ENCODE measurements at places on chromosomes 5 and 9.

DNA sequence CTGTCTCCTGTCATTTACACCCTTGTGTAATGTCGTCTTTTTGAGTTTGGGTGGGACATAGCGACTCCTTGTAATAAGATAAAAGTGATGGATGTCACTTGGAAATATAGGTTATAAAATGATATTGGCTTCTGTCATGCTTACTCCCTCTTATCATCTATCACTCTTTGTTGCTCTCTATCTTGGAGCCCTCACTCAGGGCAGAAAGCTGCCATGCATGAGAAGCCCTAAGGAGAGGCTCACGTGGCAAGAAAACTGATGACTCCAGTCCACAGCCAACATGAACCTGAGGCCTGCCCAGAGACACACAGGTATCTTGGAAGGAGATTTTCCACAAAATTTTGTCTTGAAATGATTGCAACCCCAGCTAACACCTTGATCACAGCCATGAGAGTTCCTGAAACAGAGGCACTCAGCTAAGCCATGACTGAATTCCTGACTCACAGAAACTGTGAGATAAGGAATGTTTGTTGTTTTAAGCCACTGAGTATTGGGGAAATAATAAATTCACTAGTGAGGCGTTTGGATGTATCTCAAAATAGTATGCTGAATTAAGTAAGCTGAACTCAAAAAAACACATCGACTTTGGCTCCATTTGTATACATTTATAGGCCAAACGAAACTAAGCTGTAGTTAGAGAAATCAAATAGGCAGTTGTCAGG is 216.7 kb downstream of the CDH18 start:
- no peak for DNase-seq

- no peak for DNase-seq
Measured at GRCh38 chr9:28668158-28668557, 1094.9 kb upstream of the C9orf72 start.

GRCh38 chr9:130459941-130460669 is 15.3 kb downstream of the ASS1 start:
- DNase-seq = no peak

DNA sequence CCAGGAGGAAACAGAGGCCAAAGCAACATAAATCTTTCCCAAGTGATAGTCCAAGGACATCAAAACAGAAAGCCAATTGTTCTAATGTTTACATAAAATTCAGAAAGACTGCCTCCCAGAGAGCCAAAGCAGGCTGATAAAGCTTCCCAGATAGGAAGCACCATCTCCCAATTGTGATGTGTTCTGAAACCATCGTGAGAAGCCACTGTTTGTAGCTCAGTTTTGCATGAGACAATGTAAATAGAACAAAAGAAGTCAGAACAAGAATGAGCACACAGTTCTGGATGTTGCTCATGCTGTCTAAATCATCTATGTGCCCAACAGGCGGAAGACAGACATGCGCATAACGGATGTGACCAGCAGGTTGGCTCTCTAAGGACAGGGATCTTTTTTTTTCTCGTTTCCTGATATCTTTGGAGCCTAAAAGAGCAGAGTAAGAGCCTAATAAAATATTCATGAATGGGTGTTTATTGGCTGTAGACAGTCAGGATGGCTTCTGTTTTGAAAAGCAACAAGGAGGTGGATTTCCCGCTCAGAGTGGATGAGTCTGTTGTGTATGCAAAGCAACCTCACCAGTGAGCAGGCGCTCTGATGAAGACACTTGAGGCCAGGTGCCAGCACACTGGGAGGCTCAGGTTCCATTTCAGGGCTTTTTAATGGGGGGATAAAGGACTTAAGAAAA is 113.6 kb downstream of the GNA14 start:
- DNase-seq = no peak

DNA sequence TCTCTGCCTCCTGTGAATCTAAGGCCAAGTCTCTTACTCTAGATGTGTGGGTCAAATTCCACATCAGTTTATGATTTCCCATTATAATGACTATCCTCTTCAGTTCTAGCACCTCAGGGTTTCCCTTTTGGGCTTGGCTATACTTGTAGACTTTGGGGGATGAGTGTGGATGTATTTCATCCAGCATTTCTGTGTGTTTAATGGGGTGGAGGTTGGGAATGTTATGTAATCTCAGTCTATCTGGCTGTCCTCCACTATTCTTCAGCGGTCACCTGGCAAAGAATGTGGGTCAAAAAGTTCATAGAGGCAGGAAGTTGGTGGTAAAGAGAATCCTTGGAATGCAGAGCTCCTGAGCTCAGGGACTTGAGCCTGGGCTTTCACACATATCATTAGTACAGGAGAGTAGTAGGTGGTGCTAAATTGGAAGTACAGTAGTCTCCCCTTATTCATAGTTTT is 64.9 kb downstream of the CFAP95 start:
- DNase-seq = no peak

DNA sequence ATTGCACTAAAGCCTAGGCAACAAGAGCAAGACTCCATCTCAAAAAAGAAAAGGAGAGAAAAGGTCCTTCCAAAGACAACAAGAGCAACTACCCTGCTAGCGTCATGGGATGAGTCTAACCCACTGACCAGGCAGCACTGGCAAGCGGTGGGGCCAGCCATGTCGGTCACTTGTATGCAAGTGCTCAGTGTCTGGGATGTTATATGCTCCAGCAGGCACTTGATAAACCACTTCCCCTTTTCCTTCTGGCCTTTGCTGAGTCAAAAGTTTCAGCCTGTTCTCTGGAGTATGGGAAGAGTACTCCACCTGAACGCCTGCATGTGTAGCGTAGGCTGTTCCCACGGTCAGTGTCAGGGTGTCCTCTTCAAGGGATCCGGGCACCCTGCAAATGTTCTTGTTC is 9.2 kb upstream of the MXD3 start:
- no peak for DNase-seq

DNA sequence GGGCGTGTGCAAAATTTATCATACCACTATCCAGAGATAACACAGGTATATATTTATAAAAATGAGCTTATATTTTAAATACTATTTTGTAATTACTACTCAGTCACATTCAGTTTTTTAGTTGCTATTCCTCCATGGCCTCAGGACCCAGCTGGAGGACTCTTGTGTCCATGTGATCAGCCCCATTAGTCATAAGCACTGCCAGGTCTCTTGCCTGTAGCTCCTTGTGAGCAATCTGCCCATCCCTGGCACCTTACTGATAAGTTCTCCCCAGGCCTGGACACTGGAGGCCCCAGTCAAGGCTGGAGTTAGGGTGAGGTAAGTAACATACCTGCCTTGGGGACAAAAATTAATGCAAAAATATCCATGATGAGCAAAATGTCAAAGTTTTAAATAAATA is 29.5 kb upstream of the ADRB2 start:
- no peak for DNase-seq

- DNase-seq = no peak
Measured at GRCh38 chr9:70134360-70134759, 90.7 kb downstream of the MAMDC2 start.

DNA sequence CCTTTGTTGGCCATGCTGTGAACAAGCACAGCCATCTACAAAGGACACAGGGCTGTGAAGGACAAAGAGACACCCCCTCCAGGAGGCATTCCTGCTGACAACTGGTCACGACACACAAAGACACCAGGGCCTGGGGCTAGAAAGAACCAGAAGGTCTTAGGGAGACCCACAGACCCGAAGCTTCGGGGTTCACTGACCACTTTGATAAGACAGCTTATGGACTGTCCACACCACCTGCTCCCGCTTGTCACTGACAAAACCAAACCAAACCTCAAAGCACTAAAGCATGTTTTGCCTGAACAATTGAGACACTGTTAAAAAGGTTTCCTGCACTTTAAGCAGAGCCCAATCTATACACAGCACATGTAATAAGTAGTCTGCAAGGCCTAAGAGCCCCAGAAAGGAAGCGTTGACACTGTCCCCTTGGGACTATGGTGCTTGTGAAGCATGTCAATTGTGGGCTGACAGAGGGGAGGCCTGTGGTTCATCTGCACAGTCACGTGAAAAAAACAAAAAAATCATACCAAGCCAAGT is 185.0 kb downstream of the GAPVD1 start:
- no peak for DNase-seq

DNA sequence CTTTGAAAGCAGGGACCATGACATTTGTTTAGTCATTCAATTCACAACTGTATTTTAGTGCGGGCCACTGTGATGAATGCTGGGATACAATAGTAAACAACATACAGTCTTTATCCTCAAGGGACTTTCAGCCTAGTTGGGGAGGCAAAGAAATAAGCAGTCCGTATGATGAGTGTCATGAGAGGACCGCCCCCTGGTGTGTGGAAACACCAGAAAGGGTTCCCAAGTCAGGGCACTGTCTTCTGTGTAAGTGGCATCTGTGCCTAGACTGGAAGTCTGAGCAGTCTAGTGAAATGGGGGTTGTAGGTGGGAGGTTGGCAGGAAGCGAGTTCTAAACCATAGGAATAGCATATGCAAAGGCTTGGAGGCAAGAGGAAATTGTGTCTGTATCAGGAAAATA is 6.8 kb downstream of the C9orf43 start:
- DNase-seq = no peak

DNA sequence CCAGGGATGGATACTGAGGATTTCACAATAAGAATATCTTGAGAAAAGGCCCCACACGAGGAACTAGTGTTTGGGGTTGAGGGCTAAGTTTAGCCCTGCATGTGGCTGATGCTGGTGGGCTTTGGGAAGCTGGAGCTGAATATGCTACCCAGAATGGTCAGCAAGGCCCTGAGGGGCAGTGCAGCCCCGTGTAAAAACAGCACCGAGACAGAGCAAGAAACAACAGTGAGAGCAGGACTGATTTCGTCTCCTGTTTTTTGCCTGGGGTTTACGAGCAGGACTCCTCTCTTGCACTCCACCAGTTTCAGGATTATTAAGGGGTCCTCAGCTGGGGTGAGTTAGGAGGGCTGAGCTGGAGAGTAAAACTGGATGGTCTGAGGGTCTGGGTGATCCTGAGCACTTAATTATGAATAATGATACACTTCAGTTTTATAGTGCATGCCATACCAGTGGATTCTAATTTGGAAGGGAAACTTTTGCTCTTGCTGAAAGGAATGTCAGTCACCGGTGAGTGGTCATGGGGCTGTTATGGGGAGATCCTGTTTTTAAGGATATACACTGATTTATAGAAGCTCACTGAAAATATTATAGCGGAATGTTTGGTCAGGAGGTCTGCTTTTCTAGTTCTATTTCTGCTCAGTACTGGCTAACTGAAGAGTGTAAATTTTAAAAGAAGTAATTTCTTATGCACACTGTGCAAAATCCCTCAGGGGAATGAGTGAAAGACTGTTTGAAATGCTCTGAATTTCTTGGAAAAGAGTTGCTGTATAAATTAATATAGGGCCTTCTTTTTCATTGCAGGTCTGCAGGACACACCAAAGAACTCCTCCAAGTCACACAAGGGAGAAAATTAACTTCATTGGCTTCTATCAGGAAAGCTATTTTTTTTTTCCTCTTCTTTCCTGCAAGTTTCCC is 42.7 kb upstream of the NFIB start:
- no peak for DNase-seq

DNA sequence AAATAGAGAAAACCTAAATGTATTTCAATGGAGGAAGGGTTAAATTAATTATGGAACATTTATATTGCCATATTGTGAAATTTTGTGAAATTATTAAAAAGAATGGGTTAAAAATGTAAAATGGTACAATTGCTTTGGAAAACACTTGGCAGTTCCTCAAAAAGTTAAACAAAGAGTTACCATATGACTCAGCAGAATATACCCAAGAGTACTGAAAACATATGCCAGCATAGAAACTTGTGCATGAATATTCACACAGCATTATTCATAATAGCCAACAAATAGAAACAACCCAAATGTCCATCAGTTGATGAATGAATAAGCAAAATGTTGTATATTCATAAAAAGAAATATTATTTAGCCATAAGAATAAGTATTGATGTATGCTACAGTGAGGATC is 181.0 kb upstream of the MAST4 start:
- DNase-seq = no peak

- no peak for DNase-seq
Measured at GRCh38 chr9:125633116-125633745, 73.8 kb downstream of the MAPKAP1 start.

GRCh38 chr5:175646251-175646650 is 11.6 kb upstream of the HRH2 start:
- no peak for DNase-seq

GRCh38 chr5:163190784-163191183 is 246.6 kb upstream of the CCNG1 start:
- DNase-seq = no peak

- DNase-seq = no peak
Measured at GRCh38 chr5:122390154-122390553, 78.1 kb downstream of the SNCAIP start.

DNA sequence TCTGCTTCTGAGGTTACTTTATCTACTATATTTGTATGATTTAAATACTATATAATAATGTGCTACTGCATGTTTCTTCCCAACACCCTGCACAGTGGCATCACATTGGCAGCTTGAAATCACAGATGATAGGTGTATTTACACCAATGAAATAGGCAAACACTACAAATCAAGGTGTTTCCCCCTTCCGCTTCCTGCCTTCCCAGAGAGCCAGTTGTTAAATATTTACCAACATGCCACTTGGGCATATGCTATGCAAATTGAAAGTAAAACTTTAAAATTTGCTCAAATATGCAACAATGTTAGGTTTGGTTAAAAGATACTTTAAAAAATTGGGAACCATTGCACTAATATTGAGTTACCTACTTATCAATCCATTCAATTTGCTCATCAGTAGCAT is 58.2 kb upstream of the SMARCA2 start:
- no peak for DNase-seq

DNA sequence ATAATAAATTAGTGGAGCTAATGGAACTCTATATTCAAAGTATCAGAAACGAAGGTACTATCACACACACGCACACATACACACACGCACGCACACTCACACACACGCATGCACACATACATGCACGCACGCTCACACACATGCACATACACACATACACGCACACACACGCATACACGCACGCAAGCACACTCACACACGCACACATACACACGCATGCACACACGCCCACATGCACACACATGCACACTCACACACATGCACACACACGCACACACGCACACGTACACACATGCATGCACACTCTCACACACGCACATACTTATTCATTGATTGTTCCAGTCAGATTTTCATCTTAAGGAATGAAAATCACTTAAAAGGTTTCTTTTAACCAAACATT is 69.8 kb upstream of the ICE1 start:
- no peak for DNase-seq

GRCh38 chr5:115343855-115344254 is 47.4 kb upstream of the CCDC112 start:
- DNase-seq = no peak

DNA sequence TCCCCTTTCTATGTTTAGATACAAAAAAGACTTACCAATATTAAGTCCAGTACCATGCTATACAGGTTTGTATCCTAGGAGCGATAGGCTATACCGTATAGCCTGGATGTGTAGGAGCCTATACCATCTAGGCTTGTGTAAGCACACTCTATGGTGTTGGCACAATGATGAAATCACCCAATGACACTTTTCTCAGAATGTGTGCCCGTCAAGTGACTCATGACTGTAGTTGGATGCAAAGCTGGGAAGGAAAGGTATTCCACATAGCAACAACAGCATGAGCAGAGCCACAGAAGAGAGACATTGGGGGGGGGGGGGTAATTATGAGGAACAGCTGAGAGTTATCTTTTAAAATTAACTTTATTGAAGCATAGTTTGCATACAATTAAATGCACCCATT is 63.2 kb downstream of the TTLL11 start:
- DNase-seq = no peak

Measured in lower leg skin (tissue), 4 donors.